ENCODE measurements at places on chromosomes 7 and 10.

GRCh38 chr7:95190515-95190914 is 133.8 kb downstream of the PON1 start:
- peak; percentile 9 for DNase-seq

- DNase-seq: no peak
Measured at GRCh38 chr7:91434836-91435235, 170.6 kb downstream of the FZD1 start.

DNA sequence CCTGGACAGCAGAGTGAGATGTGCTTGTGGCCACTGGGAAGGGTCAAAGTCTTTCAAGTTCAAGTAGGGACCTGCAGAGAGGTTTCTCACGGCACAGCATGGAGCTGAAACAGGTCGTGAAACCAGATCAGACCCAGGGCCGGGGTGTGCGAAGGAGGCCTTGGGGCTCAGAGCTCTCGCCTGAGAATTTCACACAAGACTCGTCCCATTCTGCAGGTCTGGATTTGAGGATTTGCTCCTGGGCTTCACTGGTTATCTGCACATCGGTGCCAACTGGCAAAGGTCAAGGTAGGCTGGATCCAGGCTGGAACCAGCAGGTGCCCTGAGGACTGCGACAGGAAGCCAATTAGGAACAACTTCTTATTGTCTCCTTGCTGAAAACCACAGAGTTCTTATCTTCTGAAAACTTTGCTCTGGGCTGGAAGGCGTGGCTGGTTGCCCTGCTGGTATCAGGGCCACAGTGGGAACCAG is 24.0 kb upstream of the GTF2I start:
- DNase-seq: no peak

DNA sequence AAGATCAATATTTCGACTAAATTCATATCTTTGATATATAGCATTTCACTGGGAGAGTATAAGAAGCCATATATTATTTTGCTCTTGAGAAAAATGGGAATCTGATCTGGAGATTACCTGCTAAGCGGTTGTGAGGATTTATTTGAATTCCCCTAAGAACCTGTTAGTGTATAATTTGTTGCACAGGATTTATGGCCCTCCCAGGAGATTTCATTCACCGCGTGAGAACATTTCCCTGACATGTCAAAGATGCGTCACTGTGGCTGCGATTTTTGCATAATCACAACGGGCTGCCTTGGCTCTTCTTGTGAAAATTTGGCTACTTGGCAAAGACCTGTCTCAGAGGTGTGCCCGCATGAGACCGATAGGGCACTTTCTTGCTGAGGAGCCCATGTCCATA is 184.7 kb upstream of the PFKP start:
- DNase-seq: no peak

DNA sequence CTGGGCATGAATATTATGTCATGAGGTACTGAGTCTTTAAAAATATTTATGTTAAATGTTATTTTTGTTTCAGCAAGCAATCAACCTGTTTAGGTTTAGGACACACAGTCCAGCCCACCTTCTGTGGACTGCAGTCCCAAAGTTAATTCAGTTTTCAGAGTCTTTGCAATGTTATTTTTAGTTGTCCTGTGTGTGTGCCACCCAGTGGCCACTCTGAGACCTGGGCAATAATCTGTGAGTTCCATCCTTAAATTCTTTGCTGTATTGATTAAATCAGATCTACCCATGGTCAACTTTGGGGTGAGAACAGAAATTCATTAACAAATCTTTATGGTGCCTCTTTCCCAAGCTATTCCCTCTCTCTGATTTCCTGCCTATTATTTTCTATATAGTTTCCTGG is 415.1 kb downstream of the CCSER2 start:
- peak; percentile 32 for DNase-seq

DNA sequence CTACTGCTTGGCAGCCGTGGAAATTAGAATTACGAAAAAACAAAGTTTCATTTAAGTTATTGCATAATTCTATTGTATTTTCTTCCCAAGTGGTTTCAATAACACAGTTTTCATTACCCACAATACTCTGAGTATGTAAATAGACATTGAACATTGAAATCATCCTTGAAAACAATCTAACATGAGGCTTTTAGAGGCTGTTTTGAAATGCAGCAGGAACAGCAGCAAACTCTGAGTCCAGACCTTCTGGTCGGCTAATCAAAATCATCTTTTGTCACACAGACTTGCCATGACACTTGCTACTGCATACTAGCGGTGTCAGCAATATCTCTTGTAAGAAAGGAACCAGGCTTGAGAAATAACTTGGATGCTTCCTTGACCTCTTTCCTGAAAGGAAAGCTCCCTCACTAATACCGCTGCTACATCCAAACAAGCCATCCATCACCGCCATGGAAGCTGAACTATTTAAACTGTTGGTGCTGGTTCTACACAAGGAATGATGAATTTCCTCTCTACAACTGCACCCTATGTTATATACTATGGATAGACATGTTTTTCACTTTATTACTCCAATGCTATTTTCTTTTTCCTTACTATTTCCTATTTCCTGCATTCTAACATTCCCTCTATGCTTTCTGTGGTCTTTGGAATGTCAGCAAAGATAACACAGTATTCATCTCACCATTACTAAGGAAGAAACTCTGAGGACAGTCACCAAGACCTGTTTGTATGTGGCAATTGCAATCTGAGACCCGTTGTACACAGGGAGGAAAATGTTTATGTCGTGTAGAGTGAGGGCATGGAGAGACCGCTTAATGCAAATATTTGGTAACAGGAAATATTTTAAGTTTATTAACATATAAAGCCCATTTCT is 130.8 kb downstream of the ITGA8 start:
- DNase-seq: no peak

DNA sequence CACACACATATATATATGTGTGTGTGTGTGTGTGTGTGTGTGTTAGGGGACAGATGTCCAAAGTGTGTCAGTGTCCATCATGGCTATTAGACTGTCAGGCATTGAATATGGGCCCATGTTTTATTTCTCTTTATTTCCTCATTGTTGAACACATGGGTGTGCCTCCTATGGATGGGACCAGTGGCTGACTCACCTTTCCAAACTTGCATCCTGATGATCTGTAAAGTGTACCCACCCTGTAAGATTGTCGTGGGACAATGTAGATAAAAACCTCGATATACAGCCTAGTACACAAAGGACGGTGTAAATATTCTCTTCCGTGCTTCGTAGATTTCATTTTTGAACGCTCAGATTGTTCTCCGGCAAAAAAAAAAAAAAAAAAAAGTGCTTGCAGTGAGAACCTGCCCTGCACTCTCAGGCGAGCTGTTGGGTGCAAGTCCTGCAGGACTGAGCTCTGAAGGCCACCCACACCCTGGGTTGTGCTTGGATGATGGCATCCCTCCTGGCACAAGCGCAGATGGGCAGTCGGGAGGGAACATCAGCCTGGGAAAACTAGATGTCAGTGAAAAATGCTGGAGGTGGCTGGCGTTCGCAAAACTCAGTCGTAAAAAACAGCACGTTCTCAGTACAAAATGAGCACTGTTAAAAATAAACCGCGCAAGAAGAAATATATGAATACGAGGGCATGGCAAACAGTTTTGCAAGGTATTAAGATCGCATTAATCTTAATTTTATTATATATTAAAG is 166.9 kb downstream of the CUX1 start:
- DNase-seq: peak; percentile 30

GRCh38 chr7:129835569-129835968 is 117.2 kb downstream of the UBE2H start:
- no peak for DNase-seq

DNA sequence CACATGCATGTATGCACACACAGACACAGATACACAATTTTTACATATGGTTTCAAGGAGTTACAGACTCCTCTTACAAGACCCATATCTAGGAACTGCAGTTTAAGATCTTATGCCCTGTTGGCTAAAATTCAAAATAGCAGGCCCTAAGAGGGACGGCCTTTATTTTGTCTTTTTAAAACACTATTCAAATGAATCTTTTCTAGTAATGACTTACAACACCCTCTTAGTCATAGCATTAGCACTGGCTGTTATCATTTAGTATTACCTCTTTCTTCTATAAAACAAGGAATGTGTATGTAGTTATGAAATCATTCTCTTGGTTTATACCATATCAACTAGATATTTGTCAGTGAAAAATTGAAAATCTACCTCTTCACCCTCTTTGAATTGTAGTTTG is 15.3 kb downstream of the PAPSS2 start:
- peak; percentile 53 for DNase-seq

DNA sequence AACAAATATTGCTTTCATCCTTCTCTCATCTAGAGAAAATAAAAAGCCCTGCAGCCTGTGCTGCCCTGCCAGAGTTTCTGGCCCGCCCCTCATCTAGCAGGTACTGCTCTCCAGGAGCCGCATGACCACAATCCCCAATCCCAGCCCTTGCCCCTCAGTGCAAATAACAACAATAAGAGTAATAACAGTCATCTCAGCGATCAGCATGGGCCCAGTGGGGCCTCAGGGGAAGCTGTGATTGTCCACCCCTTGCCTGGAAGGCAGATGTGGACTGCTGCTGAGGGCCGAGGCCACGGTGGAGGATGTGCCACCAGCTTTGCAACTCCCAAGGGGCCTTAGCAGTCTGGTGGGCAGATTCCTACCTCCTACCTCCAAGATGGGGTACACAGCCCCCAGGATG is 106.1 kb downstream of the CDH23 start:
- no peak for DNase-seq

DNA sequence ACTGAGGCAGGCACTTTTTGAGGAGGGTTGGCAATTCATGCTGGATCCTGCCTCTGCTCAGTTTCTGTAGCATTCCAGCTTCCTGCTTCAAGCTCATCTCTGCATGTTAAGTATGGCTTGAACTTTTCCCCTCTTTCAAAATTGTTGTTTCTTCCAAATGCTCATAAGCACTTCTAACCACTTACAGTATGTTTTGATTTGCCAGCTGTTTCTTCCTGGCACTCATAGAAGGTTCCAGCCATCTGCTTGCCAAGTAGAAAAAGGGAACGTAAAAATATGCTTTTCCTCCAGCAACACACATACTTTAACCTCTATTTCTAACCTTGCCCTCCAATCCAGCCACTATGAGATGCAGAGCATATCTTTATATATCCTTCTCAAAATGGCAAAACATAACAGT is 692.6 kb upstream of the COBL start:
- DNase-seq: no peak

DNA sequence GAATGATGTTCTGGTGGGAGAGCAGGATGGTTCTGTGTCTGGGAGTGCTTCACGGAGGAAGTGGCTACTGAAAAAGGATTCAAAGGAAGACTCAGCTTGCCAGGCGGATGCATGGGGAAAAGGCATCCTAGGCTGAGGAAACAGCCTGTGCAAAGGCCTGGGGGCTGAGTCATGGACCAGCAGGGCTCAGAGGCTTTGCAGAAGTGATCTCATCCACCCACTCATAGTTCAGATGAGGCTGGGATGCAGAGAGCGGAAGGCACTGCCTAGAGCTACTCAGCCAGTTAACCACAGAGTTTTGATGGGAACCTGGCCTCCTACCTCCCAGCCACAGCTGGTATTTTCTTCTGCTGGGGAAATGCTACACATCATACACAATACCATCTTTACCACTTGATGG is 15.8 kb upstream of the ADAMTS14 start:
- DNase-seq: peak; percentile 93

- DNase-seq: no peak
Measured at GRCh38 chr7:100191775-100192174, 14.1 kb downstream of the STAG3 start.

GRCh38 chr10:68074031-68074774 is 880 bp downstream of the HERC4 start:
- DNase-seq: peak; percentile 23

DNA sequence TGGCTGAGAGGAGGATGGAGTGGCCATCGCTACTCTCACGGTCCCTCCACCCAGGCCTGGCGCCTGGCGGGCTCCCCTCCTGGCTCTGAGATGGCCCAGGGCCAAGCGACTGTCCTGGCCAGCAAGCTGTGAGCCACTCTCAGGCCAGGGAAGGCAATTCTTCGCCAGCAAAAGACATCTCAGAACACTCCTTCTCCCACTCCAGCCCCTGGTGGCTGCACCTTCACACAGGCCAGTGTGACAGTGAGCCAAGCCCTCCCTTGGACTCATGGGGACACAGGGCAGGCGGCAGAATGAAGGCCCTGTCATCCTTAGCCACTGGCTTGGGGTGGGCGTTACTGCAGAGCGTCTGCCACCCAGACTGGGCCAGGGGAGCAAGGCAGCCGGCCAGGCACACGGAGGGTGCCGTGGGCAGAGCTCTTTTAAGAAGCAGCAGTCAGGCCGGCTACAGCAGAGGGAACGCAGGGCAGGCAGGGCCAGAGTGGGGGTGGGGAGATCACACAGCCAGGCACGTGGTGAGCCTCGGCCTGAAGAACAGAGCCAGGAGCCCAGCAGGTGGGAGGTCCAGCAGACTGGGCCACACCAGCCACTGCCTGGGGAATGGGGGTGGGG is 14.4 kb downstream of the STK32C start:
- no peak for DNase-seq

GRCh38 chr7:142443216-142444010 is 185.6 kb upstream of the PRSS58 start:
- no peak for DNase-seq

GRCh38 chr7:47046949-47047348 is 535.0 kb downstream of the TNS3 start:
- peak; percentile 11 for DNase-seq

DNA sequence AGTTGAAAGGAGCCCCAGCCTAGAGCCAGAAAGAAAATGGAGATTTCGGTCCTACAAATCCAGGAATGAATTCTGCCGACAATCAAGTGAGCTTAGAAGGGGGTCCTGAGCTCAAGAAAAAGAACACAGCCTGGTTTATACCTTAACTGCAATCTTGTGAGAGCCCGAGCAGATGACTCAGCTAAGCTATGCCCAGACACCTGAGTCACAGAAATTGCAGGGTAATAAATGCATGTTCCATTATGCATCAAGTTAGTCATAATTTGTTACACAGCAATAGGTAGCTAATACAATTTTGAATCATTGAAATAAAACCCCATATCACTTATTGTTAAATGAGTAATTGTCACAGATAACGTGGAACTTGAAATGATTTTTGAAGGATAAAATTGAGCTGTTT is 111.8 kb upstream of the FOXP2 start:
- DNase-seq: peak; percentile 40

DNA sequence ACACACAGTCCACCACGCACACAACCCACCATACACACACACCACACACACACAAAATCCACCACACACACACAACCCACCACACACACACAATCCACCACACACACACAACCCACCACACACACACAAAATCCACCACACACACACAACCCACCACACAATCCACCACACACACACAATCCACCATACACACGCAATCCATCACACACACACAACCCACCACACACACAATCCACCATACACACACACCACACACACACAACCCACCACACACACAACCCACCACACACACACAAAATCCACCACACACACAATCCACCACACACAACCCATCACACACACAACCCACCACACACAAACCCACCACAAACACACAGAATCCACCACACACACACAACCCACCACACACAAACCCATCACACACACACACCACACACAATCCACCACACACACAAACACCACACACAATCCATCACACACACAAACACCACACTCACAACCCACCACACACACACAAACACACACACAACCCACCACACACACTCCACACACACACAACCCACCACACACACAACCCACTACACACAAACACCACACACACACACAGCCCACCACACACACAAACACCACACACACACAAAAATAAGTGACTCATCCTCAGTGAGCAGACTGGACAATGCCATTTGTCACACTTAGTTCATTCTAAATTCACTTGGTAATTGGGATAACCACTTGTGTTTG is 8.8 kb upstream of the REPIN1 start:
- no peak for DNase-seq
